Jurkat, Clone E6-1 (cell line): ENCODE measurements at places on chromosomes 13 and 19.

DNA sequence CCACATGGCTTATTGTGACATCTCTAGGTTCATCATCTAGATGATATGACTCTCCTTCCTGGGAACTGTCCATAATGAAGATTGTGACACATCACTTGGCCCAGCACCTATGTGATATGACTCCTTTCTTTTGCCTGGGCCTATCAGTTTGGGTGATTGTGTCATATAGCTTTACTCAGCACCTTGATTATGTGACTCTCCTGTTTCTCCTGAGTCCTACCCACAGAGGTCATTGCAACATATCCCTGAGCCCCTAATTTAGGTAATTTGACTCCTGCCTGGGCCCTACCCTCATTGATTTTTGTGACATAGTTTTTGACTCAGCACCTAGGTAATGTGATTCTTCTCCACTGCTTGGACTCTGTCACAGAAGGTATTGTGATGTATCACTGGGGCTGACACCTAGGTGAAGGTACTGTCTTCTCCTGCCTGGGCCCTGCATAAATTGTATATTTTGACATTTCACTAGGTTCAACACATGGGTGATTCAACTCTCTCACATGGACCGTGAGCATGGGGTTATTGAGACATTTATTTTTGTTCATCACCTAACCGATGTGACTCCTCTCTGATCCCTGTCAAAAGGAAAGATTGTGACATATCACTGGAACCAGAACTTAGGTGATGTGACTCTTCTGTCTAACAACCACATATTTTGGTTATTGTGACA, 26.2 kb upstream of the ZNF254 start:
- DNase-seq: no peak

DNA sequence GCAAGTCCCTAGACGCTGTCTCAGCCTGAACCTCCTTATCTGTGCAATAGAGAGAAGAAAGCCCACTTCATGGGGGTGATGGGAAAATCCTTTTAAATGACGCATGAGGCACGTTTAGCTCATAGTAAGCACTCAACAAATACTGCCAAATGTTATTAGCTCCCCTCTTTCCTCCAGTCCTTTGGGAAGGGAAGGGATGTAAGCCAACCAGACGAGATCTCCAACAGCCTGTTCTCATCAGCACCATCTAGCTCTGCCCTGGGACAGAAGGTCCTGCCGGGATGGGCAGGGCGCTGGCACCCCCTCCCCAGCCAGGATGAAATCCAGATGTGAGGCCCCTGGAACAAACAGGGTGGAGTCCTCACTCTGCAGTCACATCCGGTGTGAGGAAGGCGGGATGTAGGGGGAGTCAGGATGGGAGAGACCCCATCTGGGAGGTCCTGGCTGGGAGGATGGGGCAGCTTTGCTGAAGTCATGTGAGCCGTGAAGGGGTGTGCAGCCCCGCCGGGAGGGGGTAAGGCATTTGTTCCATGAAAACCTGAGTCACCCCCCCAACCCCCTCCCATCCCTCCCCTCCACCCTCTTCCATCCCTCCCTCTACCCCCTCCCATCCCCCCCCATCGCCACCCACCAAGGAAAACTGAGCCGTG, 4.6 kb downstream of the S1PR2 start:
- no peak for DNase-seq

DNA sequence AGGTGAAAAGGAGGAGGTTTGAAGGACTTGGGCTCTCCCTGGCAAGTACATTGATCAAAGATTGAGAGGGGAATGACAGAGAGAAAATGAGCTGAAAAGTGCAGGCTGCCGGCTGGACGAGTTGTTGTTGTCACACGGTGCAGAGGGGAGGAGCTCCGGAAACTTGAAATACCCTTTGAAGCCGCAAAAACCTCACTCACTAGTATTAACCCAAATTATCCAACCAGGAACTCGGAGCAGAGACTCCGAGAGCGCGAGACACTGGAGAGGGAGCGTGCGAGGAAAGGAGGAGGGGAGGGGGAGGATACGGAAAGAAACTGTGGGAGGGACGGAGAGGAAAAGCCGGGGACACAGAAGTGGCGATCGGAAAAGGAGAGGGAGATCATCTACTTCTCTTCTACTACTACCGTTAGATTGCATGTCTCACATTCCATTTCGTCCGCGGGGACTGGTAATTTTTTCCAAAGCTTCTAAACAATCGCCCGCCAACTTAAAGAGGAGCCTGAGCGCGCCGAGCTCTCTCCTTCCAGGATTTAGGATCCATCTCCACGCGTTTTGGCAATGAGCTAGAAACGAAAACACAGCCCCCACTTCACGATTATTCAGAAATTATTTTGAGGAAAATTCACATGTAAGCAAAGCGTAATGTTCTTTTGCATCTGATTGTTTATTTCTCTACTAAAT, at the start of gene DACH1:
Gene DACH1 (minus strand): TSS at position 74 of the 684 bp plus-strand sequence.
- DNase-seq: peak; percentile 27

DNA sequence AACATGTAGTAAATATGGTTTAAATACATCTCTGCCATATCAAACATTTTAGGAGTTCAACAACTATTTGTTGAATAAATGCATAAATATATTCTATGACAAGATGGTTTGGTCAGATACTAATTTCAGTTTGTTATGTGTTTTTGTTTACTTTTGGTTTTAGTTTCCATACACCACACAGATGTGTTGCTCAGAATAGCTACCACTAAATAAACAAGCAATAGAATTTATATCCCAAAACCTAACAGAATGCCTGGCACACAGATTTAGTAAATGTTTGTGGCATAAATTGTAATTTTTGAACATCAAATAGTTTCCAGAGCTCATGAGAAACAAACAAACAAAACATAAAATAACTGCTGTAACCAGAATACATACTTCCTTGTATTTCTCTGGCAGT, 126.8 kb upstream of the ATXN8OS start:
- DNase-seq: no peak

GRCh38 chr13:25463496-25463895, 91.7 kb downstream of the ATP8A2 start:
- DNase-seq: no peak

- peak; percentile 30 for DNase-seq
These were observed 8.8 kb downstream of the OBI1 start for GRCh38 chr13:78649997-78650716.

GRCh38 chr13:39879286-39880035, 224.0 kb downstream of the COG6 start:
- no peak for DNase-seq

- DNase-seq: no peak
These were observed 142.8 kb downstream of the ZIC5 start for GRCh38 chr13:99828735-99829134.

- DNase-seq: no peak
These were observed 32.5 kb upstream of the TFDP1 start for GRCh38 chr13:113552079-113552478.

DNA sequence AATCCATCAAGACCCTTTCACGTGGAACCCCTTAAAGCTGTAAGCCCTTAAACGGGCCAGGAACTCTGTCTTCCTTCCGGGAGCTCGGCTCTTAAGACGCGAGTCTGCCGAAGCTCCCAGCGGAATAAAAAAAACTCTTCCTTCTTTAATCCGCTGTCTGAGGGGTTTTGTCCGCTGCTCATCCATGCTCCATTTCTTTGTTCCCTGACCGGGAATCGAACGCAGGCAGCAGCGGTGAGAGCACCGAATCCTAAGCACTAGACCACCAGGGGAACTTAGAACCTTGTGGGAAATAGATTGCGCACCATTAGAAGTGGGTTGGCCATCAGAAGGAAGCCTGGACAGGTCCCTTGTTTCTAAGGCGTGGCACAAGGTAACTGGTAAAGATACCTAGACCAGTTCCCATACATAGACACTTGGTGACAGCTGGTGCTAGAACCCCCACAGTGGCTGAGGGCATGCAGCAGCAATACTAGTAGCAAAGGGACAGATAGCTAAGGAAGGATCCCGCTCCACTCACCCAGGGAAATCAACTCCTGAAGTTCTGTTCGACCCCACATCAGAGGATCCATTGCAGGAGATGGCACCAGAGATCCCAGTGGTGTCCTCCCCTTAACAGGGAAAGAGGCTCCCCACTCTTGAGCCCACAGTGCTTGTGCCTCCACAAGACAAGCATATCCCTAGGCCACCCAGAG, 1.5 kb upstream of the RGCC start:
- DNase-seq: no peak

GRCh38 chr13:74683411-74683810, 549.2 kb upstream of the KLF12 start:
- no peak for DNase-seq

- peak; percentile 74 for DNase-seq
These were observed 2.9 kb downstream of the WDR83 start for GRCh38 chr19:12669270-12670158.

DNA sequence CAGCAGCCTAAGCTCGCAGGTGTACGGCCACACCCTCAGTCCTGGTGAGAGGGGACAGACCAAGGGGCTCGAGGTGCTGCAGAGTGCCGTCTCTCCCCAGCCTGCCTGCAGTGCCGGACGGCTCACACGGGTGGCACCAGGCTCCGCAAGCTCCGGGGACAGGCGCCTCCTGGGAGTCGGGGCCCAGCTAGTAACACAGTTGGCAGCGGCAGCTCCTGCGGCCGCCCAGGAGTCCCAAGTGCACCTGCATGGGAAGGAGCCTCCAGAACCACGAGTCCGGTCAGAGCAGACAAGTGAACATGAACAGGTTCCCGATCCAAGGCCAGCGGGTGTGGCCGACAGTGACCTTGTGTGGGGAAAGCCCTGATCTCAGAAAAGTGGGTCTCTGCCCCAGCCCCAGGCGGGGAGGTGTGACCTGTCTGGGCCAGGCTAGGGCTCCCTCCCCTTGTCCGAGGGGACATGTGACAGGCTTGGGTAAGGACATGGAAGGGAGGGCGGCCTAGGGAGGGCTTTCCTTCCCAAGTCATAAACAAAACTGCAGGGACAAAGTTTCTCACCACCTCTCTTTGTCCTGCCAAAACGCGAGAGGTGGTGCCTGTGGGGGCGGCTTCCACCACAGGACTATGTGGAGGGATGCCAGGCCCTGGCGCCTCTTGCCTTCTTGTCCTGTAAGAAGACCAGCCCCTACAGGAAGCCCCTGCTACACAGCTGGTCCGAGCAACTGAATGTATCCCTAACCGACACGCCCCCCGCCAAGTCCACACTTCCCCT, 46.5 kb downstream of the MLLT1 start:
- DNase-seq: no peak

DNA sequence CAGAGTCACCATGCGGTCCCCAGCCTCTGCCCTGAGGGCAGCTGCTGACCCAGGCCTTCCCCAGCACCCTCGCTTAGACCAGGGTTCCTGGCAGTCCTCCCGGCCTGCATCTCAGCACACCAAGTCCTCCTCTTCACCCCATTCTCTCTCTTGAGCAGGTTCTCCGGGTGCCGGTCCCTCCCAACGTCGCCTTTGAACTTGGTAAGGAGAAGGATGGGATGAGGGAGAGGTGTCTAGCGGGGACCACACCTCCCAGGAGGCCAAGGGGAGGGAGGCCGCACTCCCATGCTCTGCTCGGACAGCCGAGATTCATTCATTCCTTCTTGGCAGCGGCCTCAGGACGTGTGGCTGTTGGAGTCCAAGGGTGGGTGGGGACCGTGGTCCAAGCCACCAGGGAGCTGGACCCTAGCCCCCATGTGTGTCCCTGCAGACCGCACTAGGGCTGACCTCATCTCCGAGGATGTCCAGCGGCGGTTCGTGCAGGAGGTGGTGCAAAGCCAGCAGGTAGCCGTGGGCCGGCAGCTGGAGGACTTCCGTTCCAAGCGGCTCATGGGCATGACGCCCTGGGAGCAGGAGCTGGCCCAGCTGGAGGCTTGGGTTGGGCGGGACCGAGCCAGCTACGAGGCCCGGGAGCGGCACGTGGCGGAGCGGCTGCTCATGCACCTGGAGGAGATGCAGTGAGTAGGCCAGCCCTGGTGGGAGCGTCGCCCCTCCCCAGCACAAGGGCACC, 9.4 kb downstream of the ARHGEF1 start:
- no peak for DNase-seq

- DNase-seq: peak; percentile 90
These were observed 388.4 kb downstream of the NDFIP2 start for GRCh38 chr13:79869326-79869725.

DNA sequence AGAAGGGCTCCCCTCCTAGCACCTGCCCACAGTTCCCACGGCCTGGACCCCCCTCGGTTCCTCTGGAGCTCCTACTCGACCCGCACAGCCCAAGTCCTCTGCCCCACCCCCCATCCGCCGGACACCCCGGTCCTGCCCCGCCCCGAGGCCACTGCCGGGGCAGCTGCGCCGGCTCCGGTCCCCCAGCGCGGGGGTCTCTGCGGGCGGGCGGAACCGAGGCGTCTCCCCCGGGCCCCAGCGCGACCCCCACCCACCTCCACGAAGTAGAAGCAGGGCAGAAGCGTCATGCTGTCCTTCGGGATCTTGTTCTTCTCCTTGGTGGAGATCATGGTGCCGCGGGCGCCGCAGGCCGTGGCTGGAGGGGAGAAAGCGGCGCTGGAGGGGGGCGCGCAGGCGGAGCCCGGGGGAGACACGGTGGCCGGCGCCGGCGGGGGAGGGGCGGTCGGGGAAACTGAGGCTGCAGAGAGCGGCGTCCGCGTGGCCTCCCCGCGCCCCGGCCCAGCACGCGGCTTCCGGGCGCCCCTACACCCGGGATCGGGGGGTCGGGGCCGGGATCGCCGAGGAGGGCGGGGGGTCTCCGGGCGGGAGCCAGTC, 427 bp downstream of the PLPPR3 start:
- DNase-seq: no peak

DNA sequence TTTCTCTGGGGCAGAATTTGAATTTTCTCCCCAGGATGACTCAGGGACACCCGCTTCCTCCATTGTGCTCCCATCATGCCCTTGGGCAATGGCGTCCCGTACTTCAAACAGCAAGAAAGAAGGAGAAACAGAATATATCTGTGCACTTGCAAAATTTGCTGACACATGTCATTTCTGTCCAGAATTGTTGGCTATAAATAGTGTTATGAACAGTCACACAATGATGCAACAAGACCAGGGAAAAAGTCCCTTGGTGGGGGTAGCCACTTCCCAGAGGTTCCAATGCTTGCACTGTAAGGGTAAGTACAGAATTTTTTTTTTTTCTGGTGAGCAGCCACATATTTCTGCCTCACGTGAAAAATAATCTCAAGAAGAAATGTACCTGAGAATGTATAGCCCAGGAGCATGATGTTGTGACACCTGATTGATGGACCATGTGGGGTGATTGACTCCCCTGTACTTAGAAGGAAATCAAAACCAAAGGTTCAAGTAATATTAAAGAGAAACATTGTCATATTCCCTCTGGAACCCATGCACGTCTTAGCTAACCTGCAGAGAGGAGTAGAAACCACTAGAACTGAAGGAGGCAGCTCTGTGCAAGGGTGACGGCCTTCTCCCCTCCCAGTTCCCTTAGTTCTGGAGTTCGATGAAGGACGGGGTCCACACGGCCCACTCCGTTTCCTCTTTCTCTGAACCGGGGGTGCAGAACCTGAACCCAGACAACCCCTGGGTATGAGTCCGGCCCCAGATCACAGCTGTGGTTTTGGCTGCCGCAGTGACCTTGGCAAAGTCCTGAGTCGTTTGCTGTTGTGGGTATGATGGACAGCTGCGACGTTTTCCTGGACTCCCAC, 9.3 kb upstream of the LAIR1 start:
- DNase-seq: no peak

- DNase-seq: no peak
These were observed 19.6 kb upstream of the SLC15A1 start for GRCh38 chr13:98771838-98772611.

GRCh38 chr13:95793018-95793555, 116.1 kb downstream of the DNAJC3 start:
- DNase-seq: no peak
